ENCODE measurements at places on chromosomes 4 and X.
A peak's percentile ranks its signal among the peaks of the same experiment; 100 is the strongest.

GRCh38 chrX:3226087-3226486, 120.4 kb downstream of the MXRA5 start:
- no peak for DNase-seq

DNA sequence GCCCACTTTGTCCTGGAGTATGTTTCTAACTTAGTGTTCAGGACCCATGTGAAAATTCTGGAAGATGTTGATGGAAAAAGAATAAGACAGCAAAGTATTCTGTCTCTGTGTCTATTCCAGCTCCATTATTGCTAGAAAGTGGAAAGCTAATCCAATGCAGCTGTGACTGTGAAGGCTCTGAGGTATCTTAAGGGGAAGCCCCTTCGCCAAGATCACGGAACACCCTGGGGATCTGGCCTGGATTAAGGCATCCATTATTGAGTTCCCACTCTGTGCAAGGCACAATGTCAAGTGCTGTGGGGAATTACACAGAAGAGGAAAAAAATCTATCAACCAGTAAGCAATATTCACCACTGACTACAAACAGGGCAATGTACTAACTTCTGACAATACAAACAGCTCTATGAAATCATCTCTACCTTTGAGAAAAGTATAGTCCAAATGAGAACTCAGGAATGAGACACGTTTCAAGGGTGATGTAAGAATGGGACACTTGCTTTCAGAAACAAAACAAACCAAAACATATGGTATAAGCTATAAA, 222.1 kb downstream of the LDB2 start:
- DNase-seq = no peak

- peak; percentile 44 for DNase-seq
Measured at GRCh38 chr4:41644288-41644914, 104.1 kb downstream of the PHOX2B start.

DNA sequence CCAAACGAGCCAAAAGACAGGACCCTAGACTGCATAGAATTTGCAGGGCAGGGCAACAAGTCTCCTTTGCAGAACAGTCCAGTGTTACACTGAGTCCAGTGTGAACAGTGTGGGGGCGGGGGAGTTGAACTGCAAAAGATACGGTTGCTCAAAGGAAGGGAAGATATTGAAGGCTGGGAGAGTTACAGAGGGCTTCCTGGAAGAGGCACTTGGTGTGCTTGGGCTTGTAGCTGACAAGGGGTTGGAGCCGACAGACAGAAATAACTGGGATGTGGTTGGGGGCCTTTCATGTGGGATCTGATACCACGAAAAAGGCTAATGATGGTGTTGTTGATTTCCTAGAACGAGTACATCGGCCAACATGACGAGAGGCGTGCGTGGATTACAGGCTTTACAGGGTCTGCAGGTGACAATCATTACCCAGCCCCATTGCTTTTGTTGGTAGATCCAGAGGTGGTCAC, 6.1 kb downstream of the XPNPEP2 start:
- DNase-seq = no peak

DNA sequence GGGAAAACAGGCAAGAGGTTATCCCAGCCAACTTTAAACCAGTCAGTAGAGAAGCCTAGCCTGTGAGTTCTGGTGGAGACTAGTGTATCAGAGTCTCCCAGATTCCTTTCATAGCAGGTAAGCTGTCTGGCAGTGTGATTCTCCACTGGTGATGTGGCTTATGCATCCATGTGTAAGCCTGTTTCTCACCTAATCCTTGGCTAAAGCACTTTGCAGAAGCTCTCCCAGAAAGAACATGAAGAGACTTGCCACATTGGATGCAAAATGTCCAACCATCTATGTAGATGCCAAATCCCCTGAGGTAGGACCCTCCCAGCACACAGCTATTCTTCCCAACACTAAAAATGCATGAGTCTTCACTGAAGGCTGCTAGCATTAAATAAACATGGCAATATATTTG, 111.7 kb downstream of the CHRNA9 start:
- DNase-seq = no peak

DNA sequence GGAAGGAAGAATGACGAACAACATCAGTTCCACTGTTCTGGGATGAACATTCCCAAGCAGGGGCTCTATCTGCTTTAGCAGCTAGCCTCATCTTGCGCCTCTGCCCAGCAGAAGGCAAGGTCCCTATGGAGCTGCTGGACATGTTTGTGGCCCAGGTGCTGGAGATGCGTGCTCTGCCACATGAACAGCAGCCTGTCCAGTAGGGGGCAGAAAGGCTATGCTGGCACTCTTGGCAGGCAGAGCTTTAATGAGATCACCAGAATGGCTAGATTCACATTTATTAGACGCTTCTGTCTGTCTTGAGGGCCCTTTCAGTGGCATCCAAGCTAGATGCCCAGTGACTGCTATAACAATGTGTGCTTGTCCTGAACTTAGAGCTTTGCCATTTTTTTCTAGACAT, 1826.0 kb downstream of the STIM2 start:
- no peak for DNase-seq

DNA sequence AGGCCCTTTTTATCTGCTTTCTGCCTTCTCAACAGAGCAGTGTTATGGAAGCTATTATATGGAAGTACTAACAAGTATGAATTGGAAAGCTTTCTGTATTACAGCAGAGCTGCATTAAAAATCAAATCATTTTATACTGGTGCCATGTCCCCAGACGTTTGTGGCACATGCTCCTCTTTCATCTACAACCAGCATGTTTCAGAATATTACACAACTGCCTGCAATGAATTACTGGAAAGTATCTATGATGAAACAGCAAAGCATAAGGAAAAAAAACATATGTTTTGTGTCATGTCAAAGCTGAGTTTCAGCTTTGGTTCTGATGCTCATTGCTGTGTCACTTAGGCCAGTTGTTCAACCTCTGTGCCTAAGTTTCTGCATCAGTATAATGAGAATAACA, 576.8 kb downstream of the GBA3 start:
- DNase-seq = no peak

DNA sequence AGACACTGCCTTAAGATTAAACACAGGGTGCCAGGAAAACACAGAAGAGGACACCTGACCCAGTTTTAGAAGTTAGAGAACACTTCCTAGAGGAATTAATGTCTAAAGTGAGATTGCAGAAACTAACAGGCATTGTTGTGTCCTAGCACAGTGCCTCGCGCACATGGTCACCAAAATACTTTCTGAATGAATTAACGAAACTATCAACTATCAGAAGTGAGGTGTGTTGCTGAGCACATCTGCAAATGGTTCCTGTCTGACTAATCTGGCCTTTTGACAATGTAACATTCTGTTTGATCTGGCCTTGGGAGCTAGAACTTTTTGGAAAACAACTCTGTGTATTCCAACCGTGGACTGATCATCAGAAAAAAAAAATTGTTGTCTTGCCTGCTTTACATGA, 556.8 kb upstream of the LCORL start:
- DNase-seq = no peak

DNA sequence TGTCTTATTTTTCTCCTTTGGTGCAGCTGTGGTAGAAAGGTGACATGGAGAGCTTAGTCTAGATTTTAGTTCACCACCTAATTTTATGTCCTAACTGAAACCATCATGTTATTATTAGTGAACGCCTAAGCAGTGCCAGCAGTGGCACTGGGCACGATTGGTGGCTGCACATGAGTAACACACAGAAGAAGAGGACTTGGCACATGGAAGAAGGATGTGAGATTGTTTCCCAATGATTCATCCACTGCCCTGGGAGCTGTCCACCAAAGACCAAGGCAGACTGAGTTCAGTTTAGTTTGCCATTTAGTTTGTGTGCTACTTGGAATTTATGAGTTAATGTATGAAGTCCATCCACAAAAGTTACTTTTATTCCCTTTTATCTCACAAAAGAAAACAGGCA, 68.1 kb upstream of the NAP1L5 start:
- DNase-seq = no peak

DNA sequence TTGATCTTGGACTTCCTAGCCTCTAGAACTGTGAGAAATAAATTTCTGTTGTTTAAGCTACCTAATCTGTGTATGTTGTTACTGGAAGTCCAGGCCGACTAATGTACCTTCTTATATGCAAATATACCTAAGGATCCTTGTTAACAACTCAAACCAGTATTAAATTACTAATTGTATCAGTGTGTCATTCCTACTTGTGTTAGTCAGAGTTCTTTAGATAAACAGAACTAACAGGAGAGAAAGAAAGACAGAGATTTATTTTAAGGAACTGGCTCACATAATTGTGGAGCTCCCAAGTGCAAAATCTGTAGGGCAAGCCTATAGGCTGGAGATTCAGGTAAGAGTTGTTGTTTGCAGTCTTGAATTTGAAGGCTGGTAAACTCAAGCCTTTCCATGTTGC, 120.0 kb downstream of the ADGRL3 start:
- DNase-seq = no peak

DNA sequence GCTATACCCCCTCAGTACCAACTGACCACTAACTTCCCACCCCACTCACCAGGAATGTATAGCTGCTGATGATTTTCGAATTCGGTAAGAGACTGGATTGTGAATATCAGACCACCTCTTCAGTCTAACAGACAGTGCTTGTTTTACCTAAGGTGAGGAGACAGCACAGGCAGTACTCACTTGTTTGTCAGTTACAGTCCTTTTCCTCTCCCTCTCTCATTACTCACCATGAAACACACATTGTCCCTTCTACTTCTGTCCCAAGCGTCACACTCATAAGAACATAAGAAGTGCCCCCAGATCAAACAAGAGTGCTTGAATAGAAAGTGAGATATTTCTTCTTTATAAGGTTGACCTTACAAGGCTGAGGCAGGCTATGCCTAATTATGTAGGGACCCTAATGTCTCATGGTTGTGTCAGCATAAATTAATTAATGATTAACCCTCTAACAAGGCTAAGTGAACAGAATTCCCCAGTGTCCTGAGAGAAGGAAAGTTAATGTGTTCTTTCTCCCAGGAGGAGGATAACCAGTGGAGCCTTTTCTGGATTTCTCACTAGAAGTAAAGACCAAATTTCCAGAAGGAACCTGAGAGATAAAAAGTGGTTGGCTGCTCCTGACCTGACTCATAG, 32.2 kb downstream of the ZCCHC12 start:
- no peak for DNase-seq

GRCh38 chr4:186074189-186074588, 5.2 kb downstream of the TLR3 start:
- DNase-seq = no peak

DNA sequence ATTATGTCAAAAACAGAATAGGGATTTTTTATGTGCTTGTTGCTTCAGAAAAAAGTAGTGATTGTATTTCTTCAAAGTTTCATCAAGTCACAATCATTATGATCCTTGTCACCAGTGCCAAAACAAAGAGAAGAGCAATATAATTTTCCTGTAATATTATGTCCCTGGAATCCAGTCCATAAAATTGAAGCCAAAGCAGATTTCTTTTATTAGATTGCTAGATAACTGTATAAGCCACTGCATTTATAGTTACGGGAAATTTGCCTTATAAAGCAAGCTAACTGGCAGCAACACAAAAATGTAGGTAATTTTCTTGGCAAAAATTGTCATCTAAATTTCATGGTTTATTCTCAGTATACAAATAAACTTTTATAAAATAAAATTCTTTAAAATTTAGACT, 296.1 kb upstream of the ANKRD50 start:
- no peak for DNase-seq

DNA sequence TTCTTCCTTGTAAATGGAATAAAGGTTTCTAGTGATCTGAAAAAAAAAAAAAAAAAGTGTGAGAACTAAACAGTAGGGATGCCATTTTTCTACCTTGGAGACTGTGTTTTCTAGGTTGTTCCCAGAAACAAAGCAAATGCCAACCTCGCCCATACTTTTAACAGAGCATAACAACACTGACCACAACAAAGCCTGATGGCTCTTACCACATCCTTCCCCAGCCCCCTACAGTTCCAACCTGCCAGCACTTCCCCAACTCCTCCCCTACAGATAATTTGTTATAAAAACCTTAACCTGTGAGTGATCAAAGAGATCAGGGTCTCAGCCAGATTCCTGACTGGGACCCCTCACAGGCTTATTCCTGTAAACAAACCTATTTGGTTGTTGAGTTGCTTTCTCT, 940.0 kb downstream of the SH3BGRL start:
- no peak for DNase-seq

DNA sequence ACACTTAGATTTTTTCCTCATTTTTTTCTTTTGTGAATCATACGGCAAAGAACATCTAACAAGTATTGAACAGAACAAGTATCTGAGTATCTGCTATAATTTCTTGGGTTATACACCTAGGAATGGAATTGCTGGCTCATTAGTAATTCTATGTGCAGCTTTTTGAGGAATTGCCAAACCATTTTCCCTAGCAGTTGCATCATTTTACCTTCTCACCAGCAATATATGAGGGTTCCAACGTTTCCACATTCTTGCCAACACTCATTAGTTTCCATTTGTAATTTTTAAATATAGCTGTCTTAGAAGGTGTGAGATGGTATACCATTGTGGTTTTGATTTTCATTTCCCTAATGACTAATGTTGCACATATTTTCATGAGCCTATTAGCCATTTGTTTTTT, 41.1 kb upstream of the DCAF8L1 start:
- no peak for DNase-seq

DNA sequence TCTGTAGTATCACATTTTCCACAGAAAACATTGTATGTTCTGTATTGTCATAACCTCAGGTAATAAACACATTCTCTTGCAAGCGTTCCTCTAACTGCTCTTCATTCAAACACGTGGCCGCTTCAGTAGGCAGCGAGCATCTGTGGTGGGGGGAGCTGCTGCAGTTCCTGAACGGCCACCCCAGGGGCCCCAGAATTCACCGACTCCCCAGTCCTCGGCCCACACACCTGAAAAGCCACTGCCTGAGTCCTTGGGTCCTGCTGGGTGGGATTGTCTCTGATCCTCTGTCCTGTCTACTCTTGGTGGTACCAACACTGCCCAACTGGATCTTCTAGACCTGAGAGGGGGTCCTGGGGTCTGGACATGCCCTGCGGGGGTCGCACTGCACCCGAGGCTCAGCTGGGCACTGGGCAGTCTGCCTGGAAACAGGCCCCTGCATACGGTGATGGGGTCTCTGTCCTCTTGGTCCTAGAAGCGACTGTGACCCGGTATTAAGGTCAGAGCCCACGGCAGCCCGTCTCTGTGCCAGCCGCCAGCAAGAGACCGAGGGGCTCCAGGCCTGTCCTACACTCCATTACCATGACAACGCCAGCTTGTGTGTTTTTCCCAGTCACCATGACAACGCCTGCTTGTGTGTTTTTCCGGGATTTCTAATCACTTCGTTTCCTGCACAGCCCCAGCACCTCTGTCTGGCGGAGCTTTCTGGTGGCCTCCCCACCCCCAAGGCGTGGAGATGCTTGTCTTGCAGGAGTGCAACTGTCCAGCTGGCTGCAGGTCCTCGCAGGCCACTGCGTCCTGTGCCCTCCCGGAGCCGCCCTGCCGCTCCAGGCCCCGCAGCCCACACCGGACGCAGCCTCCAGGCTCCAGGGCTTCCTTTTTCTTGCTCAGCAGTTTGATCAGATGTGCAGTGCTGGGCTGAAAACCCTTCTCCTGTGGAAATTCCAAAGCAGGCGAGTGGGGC, 16.0 kb downstream of the CTBP1 start:
- no peak for DNase-seq

DNA sequence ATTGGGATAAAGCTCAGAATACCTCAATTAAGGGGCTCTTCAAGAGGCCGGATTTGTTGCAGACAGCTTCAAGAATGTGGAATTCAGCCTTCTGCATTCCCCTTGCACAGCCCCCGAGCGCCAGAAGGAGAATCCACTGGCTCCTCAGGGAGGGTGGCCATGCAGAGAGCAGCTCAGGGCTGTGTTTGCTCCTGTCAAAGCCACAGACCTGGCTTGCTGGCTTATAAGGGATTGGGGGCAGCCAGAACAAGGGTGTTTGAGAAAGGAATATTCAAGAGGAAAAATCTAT, 36.8 kb downstream of the ING2 start:
- no peak for DNase-seq

GRCh38 chrX:152907084-152907651, 9.3 kb downstream of the ZNF185 start:
- no peak for DNase-seq

- DNase-seq = no peak
Measured at GRCh38 chr4:985123-985830, 1.6 kb upstream of the IDUA start.
